Substantia nigra (tissue), 51 donors: ENCODE measurements at places on chromosomes 1 and 21.
A peak's percentile ranks its signal among the peaks of the same experiment; 100 is the strongest.

DNA sequence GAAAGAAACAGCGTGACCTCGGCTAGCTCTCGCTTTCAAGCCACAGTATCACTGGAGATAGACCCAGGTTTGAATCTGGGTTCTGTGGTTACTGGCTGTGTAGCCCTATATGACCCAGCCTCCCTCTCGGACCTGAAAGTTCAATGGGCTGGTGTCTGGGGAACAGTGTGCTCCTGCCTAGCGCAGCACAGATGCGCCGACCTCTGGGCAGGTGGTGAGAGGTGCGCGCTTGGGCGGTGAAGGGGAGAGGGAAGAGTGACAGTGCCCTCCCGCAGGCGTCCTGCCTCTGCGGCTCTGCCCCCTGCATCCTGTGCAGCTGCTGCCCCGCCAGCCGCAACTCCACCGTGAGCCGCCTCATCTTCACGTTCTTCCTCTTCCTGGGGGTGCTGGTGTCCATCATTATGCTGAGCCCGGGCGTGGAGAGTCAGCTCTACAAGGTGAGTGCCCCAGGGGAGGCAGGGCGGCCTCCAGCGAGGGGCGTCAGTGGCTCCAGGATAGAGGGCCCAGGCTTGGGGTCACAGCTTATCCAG lies 10.5 kb downstream of the SERINC2 start:
- no peak for DNase-seq

GRCh38 chr1:108512239-108513043 lies 47.5 kb upstream of the EEIG2 start:
- no peak for DNase-seq

GRCh38 chr1:26351590-26352337 lies 2.2 kb downstream of the CRYBG2 start:
- DNase-seq = no peak

DNA sequence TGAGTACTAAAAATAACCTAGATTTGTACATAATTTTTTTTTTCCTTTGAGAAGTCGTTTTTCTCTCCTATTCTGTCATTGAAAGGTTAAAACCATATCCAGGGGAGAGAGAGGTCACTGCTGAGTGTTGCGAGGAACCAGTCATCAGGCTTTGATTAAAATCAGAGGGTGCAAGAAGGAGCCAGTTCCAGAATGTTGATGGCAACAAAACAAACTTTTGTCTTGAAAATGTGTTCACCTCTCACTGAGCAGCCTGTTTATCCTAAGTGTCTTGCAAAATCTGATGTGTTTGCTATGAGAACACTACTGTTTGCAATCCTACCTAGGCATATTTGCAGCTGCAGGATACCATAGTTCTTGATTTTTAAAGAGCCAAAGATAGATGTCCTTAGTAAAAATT lies 25.9 kb downstream of the PTGFR start:
- no peak for DNase-seq

- no peak for DNase-seq
These were observed 130.6 kb downstream of the EDEM3 start for GRCh38 chr1:184624051-184624450.

DNA sequence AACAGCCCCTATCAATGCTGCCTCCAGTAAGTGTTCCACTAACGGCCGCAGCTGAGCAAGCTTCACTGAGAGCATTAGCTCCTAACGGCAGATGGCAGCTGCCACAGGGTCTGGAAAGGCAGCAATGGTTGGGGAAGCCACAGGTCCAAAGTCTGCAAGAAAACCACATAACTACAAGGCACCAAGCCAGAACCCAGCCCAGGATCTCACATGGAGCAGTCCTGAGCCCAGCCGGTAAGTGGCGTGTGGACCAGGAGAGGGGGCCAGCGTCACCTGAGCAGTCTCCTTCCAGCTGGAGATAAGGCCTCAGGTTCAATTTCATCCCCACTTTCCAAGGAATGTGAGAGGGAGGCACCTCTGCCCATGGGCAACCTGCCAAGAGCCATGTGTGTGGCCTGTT lies 13.2 kb downstream of the SYT2 start:
- no peak for DNase-seq

GRCh38 chr1:37042506-37042905 lies 8.2 kb upstream of the GRIK3 start:
- no peak for DNase-seq

GRCh38 chr1:219105893-219106292 lies 67.8 kb upstream of the LYPLAL1 start:
- no peak for DNase-seq

DNA sequence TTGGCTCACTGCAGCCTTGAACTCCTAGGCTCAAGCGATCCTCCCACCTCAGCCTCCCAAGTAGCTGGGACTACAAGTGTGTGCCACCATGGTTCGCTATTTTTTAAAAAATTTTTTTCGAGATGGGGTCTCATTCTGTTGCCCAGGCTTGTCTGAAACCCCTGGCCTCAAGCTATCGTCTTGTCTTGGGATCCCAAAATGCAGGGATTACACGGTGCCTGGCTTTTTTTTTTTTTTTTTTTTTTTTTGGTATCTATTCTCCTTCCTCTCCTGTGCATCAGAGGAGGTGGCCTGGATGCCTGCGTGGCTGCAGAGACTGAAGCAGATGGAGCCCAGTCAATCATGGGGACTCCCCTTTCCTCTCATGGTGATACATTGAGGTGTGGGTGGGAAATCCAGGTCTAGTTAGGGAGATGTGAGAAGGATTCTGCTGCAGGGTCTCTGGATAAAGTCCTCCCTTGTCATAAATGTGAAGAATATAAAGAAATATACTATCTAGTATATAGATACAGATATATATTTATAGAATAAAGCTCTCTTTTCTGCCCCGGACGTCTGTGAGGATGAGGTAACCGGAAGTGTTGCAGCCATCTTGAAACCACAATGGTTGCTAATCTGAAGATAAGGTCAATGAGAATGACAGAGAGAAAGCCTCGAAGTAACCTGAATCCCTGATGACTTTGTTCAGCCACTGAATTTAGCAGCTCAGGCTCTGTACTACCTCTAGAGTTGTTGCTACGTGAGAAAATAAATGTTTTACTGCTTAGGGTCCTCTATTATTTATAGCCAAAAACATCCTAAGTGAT lies 19.5 kb upstream of the RGSL1 start:
- DNase-seq = no peak

DNA sequence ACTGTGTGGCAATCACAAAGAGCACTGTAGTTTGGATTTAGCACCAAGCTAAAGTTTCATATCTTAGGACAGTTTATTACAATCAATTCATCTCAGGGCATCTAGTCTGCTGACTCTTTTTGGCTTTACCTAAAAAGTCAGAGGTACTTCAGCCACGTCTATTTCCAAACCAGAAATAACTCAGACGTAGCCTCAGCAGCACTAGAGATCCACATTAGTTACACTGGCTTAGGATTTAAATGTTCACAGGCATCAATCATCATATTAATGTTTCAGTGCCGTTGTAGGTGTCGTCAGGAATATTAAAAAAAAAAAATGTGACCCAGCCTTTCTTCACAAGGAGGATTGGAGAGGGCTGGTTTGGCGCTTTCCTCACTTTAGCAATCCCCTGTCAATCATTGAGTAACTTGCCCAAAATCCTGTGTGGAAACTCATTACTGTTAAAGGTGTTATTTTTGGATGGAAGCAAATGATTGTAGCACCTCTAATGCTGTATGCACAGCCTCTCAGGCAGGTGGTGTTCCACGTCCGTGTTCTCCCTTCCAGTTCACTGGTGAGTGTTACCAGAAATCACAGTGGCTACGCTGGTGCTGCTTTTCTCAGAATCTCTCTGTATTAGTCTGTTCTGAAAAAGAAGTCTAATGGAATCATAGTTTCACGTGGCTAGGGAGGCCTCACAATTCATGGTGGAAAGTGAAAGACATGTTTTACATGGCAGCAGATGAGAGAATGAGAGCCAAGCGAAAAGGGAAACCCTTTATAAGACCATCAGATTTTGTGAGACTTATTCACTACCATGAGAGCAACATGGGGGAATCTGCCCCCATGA lies 45.4 kb downstream of the NEK7 start:
- DNase-seq = no peak

- DNase-seq = no peak
These were observed 14.9 kb upstream of the MGST3 start for GRCh38 chr1:165616054-165616612.

- DNase-seq = no peak
These were observed 87.1 kb upstream of the COL6A1 start for GRCh38 chr21:45894450-45894825.

DNA sequence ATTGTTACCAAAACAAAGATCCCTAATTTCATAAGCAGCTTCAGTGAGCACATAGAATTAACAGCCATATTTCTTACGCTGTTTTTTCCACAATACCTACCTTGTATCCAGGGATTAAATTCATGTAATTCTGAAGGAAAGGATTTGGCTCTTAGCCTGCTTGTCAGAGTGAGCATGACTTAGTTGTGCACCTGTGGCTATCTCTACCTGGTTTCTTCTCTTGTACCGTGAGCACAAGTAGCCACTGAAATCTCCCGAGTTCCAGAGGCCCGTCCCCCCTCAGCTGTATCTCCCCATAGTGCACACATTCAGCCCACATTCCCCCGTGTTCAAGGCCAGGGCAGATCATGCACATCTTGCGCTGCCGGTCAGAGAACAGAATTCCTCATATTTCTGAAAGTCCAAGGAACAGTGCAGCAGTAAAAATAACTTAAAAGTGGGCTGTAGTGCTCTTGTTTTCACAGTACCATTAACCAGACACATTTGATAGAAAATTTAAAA lies 2.3 kb downstream of the TENT5C start:
- DNase-seq = no peak

DNA sequence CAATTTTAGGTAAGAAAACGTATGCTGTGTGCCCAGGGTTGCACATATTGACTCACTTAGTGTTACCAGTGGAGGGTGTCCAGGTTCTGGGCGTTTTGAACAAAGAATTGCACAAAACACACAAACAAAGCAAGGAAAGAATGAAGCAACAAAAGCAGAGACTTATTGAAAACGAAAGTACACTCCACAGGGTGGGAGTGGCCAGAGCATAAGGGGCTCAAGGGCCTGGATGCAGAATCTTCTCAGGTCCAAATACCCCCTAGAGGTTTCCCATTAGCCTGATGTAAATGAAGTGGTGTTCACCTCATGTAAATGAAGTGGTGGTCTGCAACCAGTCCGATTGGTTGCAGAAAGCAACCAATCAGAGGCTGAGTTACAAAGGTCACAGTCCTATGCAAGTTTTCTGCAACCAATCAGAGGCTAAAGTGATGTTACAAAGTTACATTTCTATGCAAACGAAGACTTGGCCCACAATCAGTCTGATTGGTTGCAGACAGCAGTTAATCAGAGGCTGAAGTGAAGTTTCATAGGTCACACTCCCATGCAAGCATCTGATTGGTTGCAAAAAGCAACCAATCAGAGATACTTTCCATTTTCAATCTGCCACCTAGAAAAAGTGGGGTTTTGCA lies 228.3 kb downstream of the ST6GALNAC3 start:
- no peak for DNase-seq

DNA sequence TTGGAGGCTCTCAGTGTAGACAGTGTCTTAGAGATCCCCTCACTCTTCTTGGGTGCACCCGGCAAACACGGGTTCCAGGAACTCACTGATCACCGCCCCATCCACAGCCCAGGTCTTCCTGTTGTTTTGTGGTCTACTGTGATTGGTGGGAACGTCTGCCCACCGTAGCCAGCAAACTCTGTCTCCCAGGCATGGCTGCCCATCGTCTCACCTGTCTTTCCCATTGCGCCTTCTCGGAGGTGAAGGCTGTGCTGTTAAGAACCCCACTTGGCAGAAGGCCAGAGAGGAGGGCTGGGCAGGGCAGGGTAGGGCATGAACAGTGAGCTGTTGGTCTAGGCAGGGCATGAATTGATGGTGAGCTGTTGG lies 14.1 kb upstream of the KCNA2 start:
- DNase-seq = no peak

DNA sequence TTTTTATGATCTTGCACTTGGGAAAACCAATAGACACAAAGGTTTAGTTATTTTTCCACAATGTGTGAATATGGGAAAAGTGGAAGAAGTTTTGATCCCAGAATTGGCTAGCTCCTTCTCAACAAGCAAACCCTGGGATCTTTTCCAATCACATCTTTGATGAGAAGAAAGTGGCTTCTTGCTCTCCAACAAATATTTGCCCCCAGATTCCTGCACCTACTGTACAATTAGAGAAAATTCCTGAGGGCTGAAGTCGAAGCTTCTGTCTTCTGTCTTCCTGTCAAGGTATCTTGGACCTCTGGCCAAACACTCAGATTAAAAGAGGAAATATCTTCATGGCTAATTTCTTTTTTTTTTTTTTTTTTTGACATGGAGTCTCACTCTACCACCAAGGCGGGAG lies 113.1 kb upstream of the SLC45A1 start:
- DNase-seq = no peak

DNA sequence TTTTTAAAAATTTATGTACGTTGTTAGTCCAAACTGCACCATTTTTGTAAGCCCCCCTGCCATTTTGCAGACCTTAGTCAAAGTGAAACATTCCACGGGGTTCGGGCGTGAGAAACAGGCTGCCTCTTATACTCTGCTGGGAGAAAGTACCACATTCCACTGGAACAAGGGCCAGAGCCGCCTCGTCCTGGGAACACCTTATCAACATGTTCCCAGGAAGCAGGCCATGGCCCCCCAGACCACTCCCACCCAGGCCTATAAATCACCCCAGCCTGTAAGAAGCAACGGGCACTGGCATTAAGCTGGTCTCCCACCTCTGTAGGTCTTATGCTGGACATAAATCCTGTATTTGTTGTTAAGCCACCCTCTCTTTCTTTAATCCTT lies 854 bp upstream of the ZRANB2 start:
- no peak for DNase-seq

DNA sequence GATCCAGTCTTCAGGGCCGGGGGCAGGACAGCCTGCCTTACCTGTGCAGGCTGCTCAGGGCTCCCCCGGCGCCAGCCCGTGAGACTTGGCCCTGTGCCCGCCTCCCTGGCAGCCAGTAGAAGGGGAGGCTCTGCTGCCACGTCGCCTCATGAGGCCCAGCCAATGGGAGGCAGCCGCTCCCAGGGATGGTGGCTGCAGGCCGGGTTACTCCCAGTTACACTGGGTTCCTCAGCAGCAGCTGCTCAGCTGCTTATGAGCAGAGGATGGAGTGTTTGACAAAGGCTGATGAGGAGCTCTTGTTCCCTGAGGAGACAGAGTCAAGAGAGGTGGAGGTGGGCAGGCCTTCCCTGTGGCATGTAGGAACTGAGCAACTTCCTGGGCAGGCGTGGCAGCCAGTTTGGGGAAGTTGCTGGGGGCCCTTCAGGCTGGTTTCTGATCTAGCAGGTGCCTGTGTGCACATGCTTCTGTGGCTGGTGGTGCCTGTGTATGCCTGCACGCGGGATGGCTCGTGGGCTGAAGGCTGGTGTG lies 5.5 kb downstream of the MFSD2A start:
- no peak for DNase-seq

- DNase-seq = no peak
These were observed 7.6 kb downstream of the DFFB start for GRCh38 chr1:3864884-3865283.

GRCh38 chr1:228082214-228082917 lies at the start of gene ARF1:
Gene ARF1, plus strand, starts transcription at chr1:228082708. Its CDS starts 14,407 bp downstream, at chr1:228097115.
- DNase-seq = peak; percentile 82
